Effector memory CD4-positive, alpha-beta T cell (primary cell): ENCODE measurements at places on chromosomes 2 and 18.

- DNase-seq = no peak
Measured at GRCh38 chr18:49647496-49648168, 85.8 kb downstream of the LIPG start.

DNA sequence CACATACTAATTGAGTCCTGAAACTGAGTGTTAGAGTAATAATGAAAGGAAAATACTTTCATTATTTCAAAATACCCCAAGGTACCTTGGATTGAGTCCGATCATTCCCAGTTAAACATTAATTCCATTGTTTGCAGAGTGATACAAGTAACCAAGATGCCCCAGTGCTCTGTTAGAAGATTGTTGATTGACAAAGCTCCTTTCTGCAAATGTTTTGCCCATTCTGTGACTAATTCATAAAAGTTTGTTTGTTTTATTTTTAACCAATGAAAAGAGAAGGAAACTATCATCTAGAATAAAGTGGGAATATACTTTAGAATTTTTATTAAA, 124.0 kb downstream of the GULP1 start:
- no peak for DNase-seq

- DNase-seq = no peak
Measured at GRCh38 chr2:212831671-212832199, 293.1 kb upstream of the ERBB4 start.

DNA sequence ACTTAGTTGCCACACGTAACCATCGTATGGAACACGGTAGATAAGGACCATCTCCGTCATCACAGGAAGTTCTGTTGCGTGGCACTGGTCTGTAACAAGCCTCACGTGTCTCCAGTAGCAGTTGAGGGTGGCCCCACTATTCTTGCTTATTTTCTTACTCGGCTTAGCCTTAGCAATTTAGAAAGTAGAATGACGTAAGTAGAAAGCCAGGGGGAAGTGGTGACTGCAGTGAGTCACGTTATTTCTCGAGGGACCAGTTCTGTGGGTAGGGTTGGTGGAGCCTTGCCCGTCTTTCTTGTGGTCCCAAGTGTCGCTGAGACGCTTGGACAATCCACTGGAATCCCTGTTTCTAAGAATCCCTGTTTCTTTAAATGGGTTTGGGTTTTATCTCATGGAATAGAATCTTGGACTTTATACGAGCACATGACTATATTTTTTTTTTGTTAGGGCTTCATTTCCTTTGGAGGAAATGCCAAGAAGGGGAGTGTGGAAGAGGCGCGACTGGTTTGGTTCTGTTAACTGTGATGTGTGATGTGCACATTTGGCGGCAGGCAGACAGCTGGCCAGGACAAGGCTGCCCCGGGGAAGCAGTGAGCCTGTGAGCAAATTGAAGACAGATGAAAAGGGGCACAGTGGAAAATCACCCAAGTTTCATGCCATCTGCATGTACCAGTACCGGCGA, 96.2 kb downstream of the CABLES1 start:
- peak; percentile 59 for DNase-seq

DNA sequence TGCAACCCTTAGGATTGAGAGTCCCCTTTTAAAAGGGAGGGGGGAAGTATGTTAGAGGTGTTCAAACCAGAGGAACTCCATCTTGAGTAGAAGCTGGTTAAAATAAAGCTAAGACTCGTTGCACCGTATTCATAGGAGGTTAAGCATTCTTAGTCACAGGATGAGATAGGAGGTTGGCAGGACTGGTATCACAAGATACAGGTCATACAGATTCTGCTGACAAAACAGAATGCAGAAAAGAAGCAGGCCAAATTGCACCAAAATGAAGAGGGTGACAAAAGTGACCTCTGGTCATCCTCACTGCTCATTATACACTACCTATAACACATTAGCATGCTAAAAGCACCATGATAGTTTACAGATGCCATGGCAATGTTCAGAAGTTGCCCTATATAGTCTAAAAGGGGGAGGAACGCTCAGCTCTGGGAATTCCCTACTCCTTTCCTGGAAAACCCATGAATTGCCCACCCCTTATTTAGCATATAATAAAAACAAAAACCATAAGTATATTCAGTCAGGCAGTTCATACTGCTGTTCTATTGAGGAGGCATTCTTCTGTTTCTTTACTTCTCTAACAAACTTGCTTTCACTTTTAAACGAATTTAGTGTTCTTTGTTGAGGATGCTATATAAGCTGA, 192.2 kb upstream of the NDUFV2 start:
- no peak for DNase-seq

GRCh38 chr2:25700221-25700660, 26.9 kb upstream of the DTNB start:
- no peak for DNase-seq

DNA sequence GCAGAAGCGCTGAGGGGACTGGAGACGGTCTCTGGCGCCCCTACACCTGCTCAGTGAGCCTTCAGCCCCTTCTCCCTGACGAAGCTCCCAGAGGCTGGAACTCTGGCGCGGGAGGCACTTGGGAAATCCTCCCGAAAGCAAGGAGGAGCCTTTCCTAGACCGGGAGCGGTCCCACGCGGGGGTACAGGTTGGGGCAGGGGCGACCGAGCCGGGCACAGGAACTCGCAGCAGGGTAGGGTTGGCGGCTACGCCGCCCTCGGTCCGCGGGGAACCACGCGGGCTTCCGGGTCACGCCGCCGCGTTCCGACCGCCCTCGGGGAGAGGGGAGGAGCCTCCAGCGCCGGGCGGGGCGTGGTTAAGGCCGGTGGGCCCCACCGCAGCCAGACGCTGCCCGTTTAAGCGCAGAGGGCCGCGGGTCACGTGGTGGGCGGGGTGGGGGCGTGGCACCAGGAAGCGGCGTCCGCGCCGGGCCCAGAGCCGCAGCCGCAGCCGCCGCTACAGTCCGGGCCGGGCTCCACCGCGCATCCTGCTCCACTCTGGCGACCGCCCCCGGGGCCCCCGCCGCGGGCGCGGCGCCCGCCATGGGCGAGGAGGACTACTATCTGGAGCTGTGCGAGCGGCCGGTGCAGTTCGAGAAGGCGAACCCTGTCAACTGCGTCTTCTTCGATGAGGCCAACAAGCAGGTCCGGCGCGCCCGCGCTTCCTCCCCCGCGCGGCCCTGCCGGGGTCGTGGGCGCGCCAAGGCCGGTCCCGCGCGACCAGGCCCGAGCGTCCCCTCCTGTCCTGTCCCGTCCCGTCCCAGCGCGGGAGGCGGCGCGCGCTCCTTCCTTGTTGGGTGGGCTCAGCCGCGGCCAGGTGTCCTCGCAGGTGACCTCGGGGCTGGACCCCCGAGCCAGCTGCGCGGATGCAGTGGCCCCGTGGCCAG, at the start of gene RMC1:
TSS of gene RMC1 (plus strand) at position 474 of the 925 bp plus-strand sequence. CDS start at position 582, 108 bp downstream.
- DNase-seq = peak; percentile 94

DNA sequence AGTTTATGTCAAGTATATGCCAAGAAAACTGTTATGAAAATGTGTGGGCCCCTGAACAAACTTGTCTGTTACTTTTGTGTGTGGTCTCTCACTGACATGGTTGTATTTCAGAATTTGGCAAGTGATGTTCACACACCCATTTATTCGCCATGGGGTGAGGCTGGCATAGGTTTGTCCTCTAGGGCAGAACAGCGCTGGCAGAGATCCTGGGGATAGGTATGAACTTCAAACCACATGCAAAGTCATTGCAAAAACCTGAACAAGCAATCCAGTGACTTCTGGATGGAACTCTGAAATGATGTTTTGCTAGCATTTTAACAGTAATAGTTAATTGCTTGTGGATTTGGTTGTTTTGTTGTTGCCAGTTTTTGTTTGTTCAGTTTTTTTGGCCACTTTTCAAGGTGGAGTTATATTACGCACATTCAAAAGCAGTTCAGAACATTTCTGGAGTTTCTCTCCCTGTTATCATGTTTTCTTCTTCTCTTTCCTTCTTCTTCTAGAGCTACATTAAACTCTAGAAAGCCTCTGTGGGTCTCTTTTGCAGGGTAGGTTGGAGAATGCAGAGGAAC, 78.5 kb downstream of the MDH1 start:
- no peak for DNase-seq

- DNase-seq = no peak
Measured at GRCh38 chr2:102261467-102262135, 49.8 kb upstream of the IL1RL1 start.

DNA sequence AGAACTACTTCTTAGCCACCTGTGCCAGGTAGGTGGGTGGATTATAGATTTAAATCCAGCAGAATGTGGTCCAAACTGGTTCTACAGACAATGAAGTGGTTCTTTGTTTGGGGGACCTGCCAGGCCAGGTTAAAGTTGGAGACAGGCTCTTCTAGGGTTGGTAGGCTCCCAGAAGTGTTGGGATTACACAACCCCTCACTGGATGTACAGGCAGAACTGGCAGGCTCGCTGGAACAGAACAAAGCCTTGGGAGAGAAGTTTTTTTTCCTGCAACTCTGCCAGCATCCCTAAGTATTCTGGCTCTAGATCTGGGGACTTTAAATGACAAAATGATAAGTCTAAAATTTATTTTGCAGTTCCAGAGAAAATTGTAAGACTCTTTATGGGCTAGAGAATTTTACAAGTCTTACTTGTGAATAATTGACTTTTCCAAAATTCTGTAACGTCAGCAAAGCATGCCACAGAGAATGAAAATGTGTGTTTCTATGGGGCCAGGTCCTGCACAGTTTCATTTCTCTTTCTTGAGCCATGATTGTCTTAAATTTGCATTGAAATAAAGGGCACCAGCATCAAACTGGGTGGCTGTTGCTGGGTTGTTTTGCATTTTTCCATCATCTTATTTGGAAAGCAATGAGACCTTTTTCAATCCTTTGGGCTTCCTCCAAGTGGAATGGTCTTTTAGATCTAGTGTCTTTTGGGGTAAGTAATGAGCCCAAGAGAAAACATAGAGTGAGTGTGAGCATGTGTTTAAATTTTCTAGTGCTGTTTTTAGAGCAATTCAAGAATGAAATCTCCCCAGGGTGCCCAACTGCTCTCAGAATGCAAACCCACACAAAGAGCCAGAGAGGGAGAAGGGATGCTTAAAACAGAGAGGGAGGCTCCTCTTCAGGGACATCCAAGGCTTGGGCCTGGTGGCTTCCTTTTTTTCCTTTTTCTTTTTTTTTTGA, 32.4 kb upstream of the ATL2 start:
- no peak for DNase-seq

GRCh38 chr2:72933207-72933606, 15.9 kb downstream of the EMX1 start:
- no peak for DNase-seq

DNA sequence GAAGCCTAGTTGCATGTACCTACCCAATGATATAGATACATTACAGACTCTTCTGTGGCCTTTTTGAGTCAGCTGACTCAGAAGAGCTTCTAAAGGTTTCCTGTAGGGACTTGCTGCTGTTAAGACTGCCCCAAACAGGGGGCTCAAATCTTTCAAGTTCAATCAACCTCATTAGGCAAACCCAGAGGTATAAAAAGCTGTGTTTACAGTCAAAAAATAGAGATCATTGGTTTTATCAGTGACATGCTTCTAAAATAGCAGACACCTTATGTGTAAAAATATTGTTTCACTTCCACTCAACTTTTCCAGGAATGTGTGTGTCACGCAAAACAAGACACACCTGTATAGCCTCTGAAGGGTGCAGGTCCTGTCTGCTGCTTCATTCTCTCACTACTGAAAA, 624.3 kb upstream of the FANCL start:
- DNase-seq = no peak

- DNase-seq = no peak
Measured at GRCh38 chr2:179675435-179675834, 186.0 kb downstream of the ZNF385B start.

DNA sequence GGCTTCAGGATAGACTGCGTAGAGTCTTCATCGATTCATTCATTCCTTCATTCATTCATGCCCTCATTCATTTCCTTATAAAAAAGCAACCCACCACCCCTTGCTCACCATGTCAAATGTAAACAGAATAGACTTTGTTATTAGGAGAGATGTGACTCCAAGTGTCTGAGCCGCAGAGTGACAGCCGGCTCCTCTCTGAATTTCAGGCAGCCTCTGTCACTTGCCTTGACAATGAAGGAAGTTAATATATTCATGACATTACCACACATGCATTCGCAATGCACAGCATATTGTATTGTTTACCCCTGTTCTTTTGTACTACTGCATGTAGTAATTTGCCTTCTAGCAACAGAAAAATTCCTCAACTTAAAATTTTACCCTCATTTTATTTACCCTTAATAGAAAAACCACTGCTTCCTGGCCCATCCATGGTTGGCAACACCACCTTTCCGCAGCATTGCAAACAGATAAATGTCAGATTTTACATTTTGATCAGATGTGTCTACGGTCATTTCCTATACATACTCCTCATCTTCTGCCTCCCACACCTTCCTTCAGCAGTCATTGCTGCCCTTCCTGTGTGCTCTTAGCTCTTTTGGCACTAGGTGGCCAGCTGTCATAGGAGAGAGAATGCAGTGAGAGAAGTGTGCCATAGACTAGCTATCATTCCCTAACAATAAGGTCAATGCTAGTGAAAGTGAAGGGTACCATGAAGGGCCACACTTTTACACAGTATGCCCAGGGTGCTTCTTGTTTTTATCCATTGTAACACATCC, 1090.8 kb downstream of the BCL11A start:
- DNase-seq = no peak

GRCh38 chr2:213089438-213089837, 62.0 kb downstream of the IKZF2 start:
- no peak for DNase-seq

DNA sequence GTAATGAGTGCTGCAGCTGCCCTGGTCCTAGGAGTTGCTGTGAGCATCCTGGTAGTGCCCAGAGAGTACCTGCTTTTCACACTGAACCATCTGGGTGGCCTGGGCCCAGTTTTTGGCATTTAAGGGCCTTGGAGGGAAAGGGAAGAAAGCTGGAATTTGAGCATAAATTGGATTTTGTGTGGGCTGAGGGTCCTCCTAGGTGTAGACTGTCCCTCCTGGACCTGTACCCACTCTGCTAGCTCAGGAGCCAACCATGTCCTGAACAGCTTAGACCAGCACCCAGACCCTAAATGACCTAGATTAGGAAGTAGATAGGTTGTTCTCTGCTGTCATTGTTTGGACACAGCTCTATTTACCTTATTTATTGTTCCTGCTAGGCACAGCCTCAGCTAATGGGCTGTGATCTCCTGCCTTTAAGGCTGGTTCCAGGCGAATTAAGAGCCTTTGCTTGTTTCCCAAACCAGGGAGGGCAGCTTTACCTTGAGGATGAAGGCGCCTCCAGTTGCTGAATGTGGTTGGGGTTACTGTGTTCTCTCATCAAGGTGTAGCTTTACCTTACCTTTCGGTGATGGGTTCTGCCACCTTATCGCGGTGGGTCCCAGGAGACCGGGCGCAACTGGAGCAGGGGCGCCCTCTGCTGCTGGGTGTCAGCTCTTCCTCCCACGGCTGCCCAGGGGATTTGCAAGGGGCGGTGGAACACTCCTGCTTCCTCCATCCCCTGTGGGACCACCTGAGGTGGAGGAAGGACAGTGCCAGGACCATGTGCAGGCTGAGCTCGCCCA, 34.4 kb downstream of the ITGA6 start:
- DNase-seq = peak; percentile 54

GRCh38 chr2:119820275-119820674, 60.6 kb downstream of the PTPN4 start:
- DNase-seq = no peak

GRCh38 chr2:133657591-133657990, 89.3 kb upstream of the NCKAP5 start:
- DNase-seq = no peak

GRCh38 chr18:58526425-58527284, 102.2 kb downstream of the ALPK2 start:
- DNase-seq = no peak
